ENCODE measurements at places on chromosomes 13 and 19. TPM values are rescaled to one million over a fixed set of nuclear protein-coding genes. Genes with fewer than 3 reads are reported as not detected.

DNA sequence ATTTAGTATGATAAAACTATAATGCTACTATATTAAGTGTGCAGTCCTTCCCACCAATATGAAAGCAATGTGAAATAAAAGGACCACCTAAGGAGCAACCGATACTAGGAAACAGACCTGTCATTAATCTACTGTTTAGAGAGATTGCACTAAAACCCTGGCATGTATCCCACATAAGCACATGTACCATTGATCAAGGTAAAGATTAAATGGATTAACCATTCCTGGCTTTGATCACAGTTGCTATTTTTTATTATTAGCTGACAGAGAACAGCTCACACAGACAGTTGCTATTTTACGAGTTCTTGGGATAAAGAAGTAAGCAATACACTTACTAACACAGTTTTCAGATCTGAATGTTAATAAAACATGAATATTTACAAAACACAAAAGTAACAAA is 57.7 kb upstream of the ZDHHC20 start:
- no peaks in the 10 kb centered on the region for H3K36me3 ChIP-seq
- H3K27me3 ChIP-seq: no peaks in the 10 kb centered on the region
- DNase-seq: no peak
- no peak overlapping the region for H3K27ac ChIP-seq
- no peaks in the 10 kb centered on the region for H3K4me1 ChIP-seq

- no peak for DNase-seq
- no peak overlapping the region for H3K27ac ChIP-seq
- peaks cover 4% of the 10 kb centered on the region for H3K27me3 ChIP-seq
These were observed 5.3 kb downstream of the NCAN start for GRCh38 chr19:19217099-19217498.

DNA sequence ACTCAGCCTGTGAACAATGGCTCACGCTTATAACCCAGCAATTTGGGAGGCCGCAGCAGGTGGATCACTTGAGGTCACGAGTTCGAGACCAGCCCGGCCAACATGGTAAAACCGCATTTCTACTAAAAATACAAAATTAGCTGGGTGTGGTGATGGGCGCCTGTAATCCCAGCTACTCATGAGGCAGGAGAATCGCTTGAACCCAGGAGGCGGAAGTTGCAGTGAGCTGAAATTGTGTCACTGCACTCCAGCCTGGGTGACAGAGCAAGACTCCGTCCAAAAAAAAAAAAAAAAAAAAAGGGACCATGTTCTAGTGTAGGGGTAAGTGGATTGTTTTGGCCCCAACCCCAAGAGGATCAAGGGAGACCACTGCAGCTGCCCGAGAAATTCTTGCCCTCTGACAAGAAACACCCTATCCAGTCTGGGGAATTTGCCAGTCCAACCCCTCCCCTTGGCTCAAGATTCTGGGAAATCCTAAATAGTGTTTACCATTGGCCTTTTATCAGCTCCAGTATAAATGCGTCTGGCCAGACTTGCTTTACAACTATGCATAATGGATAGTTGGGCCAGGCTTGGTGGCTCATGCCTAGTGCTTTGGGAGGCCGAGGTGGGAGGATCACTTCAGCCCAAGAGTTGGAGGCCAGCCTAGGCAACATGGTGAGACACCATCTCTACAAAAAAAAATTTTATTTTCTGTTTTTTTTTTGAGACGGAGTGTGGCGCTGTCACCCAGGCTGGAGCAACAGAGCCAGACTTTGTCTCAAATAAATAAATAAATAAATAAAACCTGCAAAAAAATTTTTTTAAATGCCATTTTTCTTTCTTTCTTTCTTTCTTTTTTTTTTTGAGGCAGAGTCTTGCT is 5.1 kb upstream of the DHDH start:
- H3K27ac ChIP-seq: no peak overlapping the region
- peaks cover 2% of the 10 kb centered on the region for H3K27me3 ChIP-seq
- DNase-seq: no peak
- no peaks in the 10 kb centered on the region for H3K36me3 ChIP-seq
- peaks cover 5% of the 10 kb centered on the region for H3K4me1 ChIP-seq
- H3K4me3 ChIP-seq: no peak overlapping the region

- peak; percentile 77 for DNase-seq
- H3K36me3 ChIP-seq: no peaks in the 10 kb centered on the region
- H3K4me1 ChIP-seq: peaks cover 24% of the 10 kb centered on the region
- no peak overlapping the region for H3K27ac ChIP-seq
These were observed 9.4 kb downstream of the HRC start for GRCh38 chr19:49145573-49146407.

- no peak overlapping the region for H3K27ac ChIP-seq
- no peak overlapping the region for H3K4me3 ChIP-seq
- no peak for DNase-seq
- no peaks in the 10 kb centered on the region for H3K27me3 ChIP-seq
- H3K36me3 ChIP-seq: no peaks in the 10 kb centered on the region
- no peaks in the 10 kb centered on the region for H3K4me1 ChIP-seq
These were observed 19.1 kb downstream of the GPR183 start for GRCh38 chr13:99288089-99288488.

Gene ZSCAN1
- not detected for total RNA-seq

DNA sequence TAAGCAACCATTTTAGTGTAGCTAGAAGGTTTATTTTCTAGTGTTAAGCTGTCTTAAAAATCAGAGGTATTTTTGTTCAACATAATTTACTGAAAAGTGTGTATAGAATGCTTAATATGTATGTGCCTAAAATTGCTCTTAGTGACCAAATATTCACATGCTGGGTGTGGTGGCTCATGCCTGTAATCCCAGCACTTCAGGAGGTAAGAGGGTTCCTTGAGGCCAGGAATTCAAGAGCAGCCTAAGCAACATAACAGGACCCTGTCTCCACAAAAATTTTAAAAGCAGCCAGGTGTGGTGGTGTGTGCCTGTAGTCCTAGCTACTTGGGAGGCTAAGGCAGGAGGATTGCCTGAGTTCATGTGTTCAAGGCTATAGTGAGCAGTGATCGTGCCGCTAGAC is 120.9 kb upstream of the FRY start:
- peaks cover 6% of the 10 kb centered on the region for H3K27me3 ChIP-seq
- no peaks in the 10 kb centered on the region for H3K36me3 ChIP-seq
- no peak overlapping the region for H3K4me3 ChIP-seq

GRCh38 chr19:51708811-51709210 is 15.0 kb downstream of the HAS1 start:
- H3K27me3 ChIP-seq: no peaks in the 10 kb centered on the region
- peaks cover 13% of the 10 kb centered on the region for H3K36me3 ChIP-seq
- no peak for DNase-seq
- no peak overlapping the region for H3K4me3 ChIP-seq
- H3K4me1 ChIP-seq: peaks cover 2% of the 10 kb centered on the region

Gene ADGRE1
- total RNA-seq: not detected

GRCh38 chr19:28939236-28939635 is 273.7 kb downstream of the UQCRFS1 start:
- no peak overlapping the region for H3K4me3 ChIP-seq
- no peak for DNase-seq
- no peaks in the 10 kb centered on the region for H3K4me1 ChIP-seq
- no peaks in the 10 kb centered on the region for H3K27me3 ChIP-seq
- no peak overlapping the region for H3K27ac ChIP-seq

Gene SERP2
- total RNA-seq: not detected

DNA sequence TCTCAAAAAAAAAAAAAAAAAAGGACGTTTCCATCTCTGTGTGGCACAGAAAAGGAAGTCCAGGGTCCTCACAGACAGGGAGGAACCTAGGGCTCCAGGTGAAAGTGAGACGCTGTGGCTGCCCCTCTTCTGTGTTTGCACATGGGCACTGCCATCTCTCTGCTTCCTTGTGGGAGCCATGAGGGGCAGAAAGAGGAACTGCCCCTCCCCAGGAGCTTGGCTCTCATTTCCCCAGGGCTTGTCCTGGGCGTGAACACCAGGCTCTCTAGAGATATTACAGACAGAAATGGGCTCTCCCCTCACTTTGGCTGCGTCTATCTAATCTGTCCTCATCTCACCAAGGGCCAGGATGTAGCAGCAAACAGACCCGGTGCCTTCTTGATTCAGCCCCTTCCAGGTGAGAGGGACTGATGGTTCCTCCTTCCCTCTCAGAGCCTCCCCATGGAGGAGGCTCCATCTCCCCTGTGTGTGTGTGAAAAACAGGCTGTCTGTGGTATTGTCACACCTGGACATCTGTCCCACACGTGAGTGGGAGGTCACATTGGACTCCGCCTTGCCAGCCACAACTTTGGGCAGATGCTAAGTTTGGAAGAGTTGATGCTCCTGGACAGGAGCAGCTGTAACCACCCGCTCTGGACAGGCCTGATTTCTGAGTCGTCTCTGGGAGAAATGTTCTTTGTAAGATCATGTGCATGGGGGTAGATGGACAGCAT is 840 bp upstream of the LILRA4 start:
- no peak overlapping the region for H3K27ac ChIP-seq
- H3K4me1 ChIP-seq: no peaks in the 10 kb centered on the region
- no peaks in the 10 kb centered on the region for H3K27me3 ChIP-seq
- no peaks in the 10 kb centered on the region for H3K36me3 ChIP-seq
- DNase-seq: no peak

DNA sequence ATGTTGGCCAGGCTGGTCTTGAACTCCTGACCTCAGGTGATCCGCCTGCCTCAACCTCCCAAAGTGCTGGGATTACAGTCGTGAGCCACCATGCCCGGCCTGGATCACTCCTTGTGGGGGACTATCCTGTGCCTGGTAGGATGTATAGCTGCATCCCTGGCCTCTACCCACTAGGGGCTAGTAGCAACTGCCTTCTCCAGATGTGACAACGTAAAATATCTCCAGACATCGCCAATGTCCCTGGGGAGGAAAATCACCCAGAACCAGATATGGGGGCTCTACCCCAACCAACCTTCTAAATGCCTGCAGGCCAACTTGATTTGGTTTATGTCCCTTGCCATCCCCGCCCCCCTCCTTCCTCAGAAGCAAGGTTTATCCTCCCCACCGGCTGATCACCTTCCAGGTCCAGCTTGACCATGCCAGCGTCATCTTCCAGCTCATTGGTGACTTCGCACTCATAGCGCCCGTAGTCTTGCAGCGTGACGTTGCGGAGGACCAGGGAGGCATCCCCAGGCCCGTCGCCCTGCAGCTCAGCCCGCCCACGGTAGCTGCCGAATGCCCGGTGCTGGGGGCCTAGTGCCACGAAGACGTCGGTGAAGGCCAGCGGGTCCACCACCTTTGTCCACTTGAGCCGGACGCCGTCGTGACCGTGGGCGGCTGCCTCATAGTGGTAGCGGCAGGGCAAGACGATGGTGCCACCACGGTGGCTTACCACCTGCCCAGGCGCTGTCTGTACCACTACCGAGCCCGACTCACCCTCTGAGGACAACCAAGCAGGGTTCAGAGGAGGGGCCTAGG is 12.5 kb downstream of the TM6SF2 start:
- peaks cover 30% of the 10 kb centered on the region for H3K27me3 ChIP-seq
- DNase-seq: no peak
- H3K4me3 ChIP-seq: no peak overlapping the region

Gene ONECUT3
- not detected for total RNA-seq

Gene SYCN
- not detected for total RNA-seq

DNA sequence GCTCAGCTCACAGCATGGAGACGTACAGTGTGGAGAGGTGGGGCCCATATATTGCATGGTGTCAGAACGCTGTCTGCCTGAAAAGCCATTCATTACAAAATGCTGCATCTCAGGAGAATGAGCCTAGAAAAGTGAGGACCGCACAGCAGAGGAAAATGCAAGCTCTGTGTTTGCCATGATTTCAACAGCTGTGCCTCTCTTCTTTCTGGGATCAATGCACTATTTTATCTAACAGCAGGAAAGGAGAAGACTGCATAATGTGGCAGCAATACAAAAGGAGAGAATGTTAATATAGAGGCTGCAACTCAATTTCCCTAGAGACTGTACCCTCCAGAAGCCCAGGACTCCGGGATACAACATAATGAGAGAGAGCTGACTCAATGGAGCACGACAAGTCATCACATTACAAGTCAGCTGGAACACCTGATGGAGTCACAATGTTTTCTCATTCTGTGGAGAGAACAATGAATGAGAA is 368.0 kb downstream of the FGF14 start:
- no peaks in the 10 kb centered on the region for H3K4me1 ChIP-seq
- H3K36me3 ChIP-seq: no peaks in the 10 kb centered on the region
- H3K27me3 ChIP-seq: no peaks in the 10 kb centered on the region
- no peak overlapping the region for H3K27ac ChIP-seq

DNA sequence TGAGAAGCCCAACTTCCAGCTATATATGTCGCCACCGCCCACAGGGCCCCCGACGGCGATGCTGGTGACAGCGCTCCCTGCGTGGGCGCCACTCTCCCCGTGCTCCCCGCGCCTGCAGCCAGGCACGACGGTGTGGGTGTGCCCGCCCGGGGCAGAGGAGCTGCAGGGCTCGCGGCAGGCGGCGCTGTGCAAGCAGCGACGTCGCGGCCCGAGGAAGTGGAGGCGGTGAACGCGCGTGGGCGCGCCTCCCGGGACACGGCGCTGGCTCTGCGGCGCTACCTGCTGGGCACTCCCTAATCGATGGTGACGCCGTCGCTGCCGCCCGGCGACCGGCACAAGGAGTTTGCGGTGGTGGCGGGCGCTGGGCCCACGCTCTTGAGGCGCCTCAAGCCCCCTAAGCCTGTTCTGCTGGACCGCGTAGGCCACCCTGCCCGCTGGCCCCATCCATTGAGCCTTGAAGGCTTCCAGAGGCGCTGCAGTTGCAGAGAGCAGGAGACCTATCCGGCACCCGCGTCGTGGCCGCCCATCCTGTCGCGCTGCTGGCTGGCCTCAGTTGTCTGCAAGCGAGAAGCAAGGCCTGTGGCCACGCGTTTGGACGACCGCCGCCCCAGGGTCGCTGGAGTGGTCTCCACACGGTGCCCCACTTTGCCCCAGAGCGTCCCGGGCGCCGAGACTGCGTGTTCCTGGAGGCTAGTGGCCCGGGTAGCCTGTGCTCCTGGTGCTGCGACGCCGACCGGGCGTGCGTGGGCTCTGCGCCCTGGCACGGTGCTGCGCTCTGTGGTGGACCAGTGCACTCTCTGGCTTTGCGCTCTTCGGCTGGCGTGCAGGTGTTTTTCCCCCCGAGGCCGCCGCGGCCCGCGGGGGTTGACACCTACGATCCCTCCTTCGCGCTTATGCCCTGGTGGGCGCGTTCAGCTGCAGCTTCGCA is 23.1 kb downstream of the LRFN3 start:
- DNase-seq: no peak
- H3K4me3 ChIP-seq: no peak overlapping the region
- no peaks in the 10 kb centered on the region for H3K36me3 ChIP-seq
- H3K4me1 ChIP-seq: no peaks in the 10 kb centered on the region

DNA sequence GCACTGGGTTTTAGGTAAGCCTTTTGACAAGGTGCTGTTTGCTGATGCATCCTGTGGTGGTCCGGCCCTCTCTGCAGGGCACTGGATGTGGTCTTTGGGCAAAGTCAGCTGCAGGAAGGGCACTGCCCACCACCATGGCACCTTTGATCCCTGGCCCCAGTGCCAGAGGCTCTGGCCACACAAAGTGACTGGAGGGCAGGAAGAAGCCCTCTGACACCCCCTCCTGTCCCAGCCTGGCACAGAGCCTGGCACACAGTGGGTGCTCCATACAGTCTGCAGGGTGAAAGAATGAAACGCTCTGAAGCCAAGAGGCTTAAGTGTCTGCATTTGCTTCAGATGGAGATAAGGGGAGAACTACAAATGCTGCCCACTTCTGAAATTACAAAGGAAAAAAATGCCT is 47.6 kb upstream of the CNMD start:
- DNase-seq: no peak
- no peak overlapping the region for H3K4me3 ChIP-seq
- H3K27ac ChIP-seq: no peak overlapping the region
- no peaks in the 10 kb centered on the region for H3K4me1 ChIP-seq

GRCh38 chr19:43739439-43740235 is 15.1 kb downstream of the SMG9 start:
- no peak for DNase-seq
- no peaks in the 10 kb centered on the region for H3K27me3 ChIP-seq
- peaks cover 3% of the 10 kb centered on the region for H3K4me1 ChIP-seq
- H3K27ac ChIP-seq: no peak overlapping the region
- peaks cover 35% of the 10 kb centered on the region for H3K36me3 ChIP-seq
- H3K4me3 ChIP-seq: no peak overlapping the region

GRCh38 chr13:37984357-37984756 is 114.8 kb upstream of the TRPC4 start:
- H3K27ac ChIP-seq: no peak overlapping the region
- H3K4me3 ChIP-seq: no peak overlapping the region
- no peaks in the 10 kb centered on the region for H3K27me3 ChIP-seq

Data from endothelial cell of umbilical vein (primary cell).